ENCODE measurements at places on chromosomes 13 and 19.

DNA sequence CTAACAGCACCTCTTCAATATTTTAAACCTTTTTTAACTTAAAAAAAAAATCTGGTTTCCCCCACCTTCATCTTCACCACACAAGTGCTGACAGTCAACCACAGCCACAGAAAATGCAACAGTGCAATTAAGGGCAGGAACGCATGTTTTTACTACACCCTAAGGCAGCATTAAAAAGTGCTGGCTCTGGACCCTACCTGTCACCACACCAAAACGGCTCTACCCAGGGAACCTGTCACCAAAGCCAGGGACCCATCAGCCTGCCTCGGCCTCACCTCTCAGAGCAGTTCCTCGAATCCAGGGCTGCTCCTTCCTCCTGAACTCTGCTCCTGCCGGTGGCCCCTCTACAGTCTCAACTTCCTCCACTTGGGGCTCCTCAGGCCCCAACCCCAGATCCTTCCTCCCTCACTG, 22.5 kb upstream of the SLC35E1 start:
- no peak for DNase-seq

DNA sequence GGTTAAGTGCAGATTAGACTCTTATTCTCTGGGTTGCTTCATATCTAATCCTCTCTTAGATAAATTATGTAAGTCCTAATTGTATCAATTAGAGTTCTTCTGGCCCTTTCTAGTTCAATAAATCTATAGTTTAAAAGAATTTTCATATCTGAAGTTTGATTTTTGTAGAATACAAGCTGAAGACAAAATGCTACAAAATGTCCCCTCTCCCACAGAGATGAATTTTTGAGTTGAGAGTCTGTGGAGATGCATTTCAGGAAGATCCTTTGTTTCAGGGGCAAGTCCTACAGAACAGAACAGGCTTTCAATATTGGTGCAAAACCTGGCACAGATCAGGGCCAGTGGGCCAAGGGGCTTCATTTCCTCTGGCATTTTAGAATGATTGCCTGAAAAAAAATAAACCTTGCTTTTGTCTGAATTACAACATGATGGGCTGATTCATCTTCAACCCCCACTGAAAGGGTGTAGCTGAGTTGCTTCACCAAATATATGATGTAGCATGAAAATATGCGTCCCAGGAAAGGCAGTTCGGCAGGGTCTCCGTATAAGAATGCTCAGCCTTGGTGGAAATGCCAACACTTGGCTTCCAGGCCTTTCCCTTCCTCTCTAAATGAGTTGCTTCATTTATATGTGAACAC, 6.4 kb upstream of the IPO5 start:
- DNase-seq, result no peak

DNA sequence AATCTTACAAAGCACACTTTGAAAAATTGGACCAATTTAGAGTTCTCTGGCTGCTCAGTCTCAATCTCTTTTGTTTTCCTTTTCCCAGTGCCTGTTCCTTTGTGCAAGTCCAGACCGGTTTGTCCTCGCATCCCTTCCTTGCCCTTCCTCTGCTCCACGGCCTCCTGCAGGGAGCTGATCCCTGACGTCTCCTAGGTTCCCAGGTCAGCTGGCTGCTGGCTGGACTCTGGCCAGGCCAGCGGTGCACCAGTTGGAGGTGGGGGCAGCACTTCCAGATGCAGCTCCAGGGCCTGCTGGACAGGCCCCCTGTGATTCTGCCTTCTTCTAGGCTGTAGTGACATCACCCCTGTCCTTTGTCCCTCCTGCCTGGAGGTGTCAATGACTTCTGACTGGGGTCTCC, 44.0 kb upstream of the KPNA3 start:
- no peak for DNase-seq

- no peak for DNase-seq
Observed at GRCh38 chr13:28735481-28736029, 16.8 kb upstream of the SLC46A3 start.

DNA sequence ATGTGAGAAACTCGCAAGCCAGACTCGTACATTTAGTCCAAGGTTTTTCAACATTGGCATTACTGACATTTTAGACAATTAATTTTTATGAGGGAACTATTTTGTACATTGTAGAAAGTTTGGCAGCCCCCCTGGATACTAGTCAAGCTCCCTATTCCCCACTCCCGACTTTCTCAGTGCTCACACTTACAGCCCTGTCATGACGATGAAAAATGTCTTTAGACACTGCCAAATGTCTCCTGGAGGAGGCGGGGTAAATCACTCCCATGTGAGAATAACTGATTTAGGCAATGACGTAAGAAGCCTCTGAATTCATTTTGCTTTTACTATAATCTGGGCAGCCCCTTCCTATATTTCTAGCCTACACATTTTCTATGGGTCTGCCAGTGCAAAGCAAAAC, 535.8 kb upstream of the KLHL1 start:
- no peak for DNase-seq

- DNase-seq, result peak; percentile 36
Observed at GRCh38 chr19:16470911-16471811, 609 bp downstream of the EPS15L1 start.

GRCh38 chr19:6424195-6424938, at the start of gene KHSRP:
KHSRP (minus strand) TSS chr19:6424811; CDS start chr19:6424701, 110 bp downstream.
- DNase-seq, result peak; percentile 53

- no peak for DNase-seq
Observed at GRCh38 chr19:1067341-1067957, 482 bp downstream of the ARHGAP45 start.

DNA sequence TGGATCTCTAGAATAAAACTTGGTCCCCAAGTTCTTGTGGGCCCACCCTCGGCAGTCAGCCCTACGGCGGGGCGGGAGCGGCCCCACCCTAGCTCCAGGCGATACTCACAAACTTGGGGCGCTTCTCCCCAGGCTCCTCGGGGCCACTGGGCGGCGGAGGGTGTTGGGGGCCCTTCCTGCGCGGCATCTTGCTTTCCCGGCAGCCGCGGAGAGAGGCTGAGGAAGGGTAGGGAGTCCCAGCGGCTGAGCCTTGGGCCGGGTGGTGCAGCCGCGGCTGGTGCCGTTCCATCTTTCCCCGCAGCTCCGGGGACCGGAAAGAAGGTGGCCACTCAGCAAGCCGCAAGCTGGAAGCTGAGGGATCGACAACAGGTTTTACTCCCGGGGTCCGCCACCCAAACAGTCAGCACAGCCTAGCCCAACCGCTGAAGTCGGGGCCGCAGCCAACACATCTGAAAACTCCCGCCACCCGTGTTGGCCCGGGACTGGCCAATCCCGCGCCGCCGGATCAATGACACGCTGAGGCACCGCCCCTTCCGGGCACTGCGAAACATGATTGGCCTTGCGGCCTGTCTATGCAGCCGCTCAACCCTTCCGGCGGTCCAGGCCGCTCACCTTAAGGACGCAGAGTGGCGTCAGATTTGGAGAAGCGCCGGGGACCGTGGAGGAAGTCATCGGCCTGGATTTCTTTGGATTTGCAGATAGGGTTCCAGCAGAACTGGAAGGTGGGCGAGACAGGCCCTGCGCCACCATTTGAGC, at the start of gene DIAPH3:
TSS of gene DIAPH3 (minus strand) at position 451 of the 756 bp plus-strand sequence. CDS start at position 289, 162 bp downstream.
- DNase-seq, result peak; percentile 97
